Heart left ventricle (tissue), 16 donors: ENCODE measurements at places on chromosomes 16 and 17.

DNA sequence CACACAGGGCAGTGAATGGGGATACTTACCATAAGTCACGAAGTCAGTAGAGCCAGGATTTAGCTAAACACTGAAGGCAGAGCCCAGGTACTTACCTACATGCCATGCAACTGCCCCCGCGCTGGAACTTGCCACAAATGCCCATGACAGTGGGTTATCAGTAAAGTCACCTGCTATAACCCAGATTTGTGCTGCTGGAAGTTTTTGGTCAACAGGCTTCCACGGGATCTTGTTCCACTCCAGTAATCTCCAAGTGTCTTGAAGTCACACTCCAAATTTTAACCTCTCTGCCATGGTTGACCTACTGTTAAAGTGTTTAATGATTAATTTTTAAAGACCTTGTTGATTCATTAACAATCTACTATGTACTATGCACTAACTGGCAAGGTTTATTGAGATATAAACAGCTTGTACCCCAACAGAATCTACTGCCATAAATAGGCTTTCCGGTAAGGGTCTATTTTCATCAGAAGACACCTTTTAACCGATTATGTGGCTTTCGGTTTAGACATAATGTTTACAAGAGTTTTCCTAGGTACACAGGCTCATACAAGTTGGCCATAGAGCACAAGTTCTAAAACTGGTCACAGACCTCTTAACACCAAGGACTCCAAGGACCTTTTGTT, 6.3 kb upstream of the SLC5A11 start:
- no peak for DNase-seq

GRCh38 chr17:43444223-43445008, 39.4 kb upstream of the DHX8 start:
- DNase-seq = no peak

GRCh38 chr17:36689089-36689667, 87.8 kb downstream of the MRM1 start:
- DNase-seq = no peak

GRCh38 chr17:41324180-41325075, 8.9 kb upstream of the KRTAP17-1 start:
- no peak for DNase-seq

DNA sequence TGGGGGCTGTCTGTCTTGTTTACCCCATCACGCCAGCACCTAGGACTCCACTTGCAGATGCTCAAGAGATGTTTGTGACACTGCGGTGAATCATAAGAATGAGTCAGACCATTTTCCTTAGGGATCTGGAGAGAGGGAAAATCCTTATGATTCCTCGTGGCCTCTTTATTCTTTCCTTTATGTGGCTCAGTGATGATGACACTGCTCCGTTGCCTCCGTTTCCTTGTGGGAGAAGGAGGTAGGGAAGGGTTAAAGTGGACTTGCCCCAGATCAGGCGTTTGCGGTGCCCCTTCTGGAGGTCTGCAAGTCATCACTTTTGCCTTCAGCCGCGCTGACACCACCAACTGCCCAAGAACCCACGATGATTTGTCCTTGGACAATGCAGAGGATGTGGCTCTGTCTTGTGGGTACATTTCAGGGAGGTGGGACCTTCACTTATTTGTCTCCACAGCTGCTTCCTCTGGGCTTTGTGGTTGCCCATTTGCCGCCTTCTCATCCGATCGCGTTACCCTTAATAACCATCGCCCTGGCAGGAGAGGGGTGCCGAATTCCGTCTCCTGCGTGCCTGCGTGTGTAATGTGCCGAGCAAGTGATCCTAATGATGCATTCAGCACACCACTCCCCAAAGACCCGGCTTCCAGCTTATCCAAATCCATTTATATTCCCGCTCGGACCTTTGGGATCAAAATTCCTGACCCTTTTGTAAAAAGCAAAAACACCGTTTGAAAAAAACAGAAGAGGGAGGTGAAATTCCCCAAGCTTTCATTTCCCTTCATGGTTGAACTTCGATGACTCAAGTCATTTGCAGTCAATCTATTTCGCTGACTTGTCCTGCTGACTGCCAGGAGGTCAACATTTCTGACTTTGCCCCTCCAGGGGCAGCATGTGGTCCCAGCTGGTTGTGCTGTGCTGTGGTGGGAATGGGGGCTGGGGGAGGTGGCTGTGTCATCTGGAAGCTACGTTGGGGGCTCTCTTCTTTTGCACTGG, 87.2 kb upstream of the IRX3 start:
- DNase-seq = no peak

GRCh38 chr17:46822388-46822921, 4.0 kb upstream of the WNT3 start:
- no peak for DNase-seq

DNA sequence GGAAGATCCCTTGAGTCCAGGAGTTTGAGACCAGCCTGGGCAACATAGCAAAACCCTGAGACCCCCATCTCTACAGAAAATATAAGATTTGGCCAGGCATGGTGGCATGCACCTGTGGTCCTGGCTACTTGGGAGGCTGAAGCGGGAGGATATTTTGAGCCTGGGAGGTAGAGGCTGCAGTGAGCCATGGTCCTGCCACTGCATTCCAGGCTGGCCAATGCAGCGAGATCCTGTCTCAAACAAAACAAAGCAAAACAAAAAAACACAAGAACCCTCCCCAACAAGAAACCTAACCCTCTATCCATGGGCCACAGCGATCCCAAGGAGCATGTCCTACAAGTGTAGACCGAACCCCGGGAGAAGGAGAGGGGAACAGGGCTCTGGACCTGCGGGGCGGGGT, 133.3 kb downstream of the MGAT5B start:
- DNase-seq = no peak

- DNase-seq = no peak
Measured at GRCh38 chr16:79994418-79994817, 393.9 kb upstream of the MAF start.

DNA sequence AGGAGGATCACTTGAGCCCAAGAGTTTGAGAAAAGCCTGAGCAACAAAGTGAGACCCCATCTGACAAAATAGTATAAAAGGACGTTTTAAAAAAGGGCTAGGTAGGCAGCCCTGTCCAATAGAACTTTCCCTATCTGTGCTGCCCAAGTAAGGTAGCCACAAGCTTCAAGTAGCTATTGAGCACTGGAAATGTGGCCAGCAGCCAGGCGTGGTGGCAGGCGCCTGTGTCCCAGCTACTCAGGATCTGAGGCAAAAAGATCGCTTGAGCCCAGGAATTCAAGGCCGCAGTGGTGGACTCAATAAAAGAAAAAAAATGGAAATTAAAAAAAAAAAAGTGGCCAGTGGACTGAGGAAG, 1.5 kb upstream of the NQO1 start:
- DNase-seq = no peak

DNA sequence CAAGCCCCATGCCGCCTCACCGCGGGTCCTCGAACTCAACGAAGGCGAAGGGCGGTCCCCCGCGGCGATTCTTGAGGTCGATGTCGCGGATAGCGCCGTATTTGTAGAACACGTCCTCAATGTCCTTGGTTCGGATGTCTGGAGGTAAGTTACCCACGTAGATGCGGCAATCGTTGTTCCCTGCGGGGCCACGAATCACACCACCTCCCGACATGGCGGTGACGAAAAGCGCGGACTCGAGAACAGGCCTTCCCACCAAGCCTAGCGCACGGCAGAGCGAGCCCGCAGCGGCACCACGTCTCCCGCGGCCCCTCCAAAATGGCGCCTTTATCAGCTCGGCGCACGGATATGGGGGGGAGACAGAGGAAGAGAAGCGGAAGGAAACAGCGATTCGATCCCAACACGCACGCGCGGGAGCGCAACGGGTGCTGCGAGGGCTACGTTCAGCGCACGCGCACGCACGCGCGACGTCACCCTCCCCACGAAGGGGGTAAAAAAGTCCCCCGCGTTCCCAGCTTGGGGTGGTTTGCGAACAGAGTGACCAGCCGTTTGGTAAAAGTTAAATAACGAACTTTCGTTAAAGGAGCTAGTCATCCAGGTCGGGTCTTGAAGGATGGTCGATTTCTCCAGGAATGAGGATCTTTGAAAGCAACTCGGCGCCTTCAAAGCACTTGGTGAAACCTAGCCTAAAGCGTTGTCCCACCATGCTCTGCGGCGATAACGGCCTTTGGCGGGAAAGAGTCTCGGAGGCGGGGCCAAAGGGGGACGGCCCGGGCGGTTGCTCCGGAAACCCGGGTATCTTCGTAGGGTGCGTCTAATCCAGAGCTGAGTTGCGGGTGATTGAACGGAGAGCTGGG, at the start of gene SRSF1:
SRSF1 (minus strand) TSS at position 323 of the 857 bp plus-strand sequence; CDS start at position 214, 109 bp downstream.
- peak; percentile 99 for DNase-seq

- no peak for DNase-seq
Measured at GRCh38 chr16:57111420-57111819, 19.0 kb downstream of the CPNE2 start.

DNA sequence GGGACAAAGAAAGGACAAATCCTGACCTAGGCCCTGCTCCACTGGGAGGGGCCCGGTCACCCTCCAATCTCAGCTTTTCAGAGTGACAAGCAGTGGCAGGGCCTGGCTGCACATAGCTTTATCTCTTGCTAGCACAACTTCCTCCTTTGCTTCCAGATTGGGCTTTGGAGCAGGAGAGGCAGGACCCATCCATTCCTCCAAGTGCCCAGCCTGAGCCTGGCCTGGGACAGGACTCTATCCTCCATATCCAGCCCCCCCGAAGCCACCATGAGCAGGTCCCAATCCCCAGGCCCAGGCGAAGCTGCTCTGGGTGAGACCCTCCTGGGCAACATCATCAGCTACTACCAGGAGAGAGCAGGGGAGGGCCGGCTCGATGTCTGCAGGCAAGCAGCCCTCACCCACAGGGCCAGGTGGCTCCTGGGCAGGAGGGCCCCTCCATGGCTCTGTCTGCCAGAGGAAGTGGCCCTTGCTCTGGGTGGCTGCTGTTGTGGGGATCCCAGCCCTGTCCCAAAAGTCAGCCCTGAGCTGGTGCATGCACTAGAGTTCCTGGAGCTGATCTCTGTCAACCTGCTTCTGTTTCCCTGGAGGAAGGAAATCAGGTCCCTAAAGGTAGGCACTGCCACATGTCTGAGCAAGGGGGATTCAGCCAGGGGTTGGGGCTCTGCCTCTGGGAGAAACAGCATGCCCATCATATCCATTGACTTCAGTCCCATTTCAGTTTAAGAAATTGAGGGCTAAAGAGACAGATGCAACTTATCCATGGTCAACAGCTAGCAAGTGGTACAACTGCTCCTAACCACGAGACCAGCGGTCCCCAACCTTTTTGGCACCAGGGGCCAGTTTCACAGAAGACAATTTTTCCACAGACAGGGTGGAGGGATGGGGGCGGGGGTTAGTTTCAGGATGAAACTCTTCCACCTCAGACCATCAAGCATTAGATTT, 58.9 kb downstream of the TK2 start:
- peak; percentile 14 for DNase-seq

DNA sequence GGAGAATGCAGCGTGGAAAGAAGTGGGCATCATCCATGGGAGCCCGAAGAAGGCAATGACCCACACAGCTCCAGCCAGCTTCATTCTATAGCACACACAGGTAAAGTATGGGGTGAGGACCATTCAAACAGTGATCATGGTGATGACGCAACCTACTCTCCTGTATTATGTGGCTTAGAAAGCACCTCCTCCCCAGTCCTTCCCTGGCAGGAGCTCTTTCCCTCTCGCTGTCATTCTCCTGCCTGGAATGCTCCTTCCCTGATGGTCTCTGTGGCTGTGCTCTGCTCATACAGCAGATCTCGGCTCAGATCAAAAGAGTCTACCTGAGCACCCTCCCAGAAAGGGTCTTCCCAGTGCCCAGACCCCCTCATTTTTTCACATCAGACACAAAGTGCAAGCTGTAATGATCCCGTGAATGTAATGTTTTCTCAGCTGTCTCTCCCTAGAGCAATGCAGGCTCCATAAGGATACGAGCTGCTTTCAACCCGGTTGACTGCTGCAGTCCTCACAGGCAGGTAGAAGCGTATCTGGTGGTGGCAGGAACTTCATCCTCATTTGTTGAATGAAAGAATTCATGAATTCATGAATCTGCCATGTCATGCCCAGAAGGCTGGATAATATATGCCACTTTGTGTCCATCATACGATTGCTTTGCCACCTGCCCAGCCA, 248.8 kb downstream of the HS3ST3A1 start:
- DNase-seq = no peak

GRCh38 chr16:19555938-19556771, 652 bp downstream of the VPS35L start:
- no peak for DNase-seq

DNA sequence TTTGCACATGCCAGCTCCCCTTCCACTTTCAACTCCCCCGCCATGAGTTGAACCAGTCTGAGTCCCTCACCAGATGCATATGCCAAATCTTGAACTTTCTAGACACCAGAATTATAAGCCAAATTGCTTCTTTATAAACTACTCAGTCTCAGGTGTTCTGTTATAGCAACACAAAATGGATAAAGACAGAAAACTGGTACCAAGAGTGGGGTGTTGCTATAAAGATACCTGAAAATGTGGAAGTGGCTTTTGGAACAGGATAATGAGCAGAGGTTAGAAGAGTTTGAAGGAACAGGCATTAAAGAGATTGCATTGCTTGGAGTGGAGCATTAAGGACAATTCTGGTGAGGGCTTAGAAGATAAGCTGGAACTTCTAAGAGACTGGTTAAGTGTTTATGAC, 17.2 kb upstream of the CACNG5 start:
- no peak for DNase-seq

DNA sequence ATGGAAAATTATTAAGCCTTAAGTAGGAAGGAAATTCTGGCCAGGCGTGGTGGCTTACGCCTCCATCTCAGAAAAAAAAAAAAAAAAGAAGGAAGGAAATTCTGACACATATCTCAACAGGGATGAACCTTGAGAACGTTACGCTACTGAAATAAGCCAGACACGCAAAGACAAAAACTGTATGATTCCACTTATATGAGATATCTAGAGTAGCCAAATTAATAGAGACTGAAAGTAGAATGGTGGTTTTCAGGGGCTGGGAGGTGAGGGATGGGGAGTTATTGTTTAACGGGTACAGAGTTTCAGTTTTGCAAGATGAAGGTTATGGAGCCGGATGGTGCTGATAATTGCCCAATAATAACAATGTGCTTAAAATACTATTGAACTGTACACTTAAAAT, 16.2 kb upstream of the HNF1B start:
- no peak for DNase-seq

DNA sequence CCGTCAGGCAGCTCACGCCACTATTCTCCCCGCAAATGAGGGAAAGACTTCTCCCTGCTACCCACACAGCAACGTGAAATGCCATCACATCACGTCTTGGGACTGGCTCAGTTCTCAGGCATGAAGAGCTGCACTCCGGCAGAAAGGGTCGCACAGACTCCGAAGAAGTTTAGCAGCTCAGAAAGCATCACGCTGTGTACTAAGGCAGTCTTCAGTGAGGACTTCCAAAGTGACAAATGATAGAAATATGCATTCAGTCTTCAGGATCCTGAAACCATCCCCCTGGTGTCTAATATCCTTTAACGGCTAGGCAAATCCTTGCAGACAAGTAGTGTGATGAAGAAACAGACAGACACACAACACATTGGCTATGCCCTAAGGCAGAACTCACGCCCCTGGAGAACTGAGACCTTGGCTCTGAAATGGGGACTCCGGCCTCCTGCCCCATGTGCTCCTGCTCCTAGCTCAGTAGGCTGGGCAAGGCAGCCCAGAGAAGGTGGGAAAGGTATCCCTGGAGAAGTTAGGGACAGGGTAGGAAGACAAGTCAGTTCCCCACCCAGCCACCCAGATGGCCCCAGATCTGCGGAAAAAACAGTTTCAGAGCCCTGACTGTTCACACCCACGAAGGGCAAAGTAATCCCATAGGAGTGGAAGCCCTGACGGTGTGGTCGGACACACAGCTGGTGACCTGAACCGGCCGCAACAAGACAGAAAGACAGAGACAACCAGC, 1.6 kb downstream of the XYLT1 start:
- DNase-seq = no peak
